ENCODE measurements at places on chromosomes 16 and 17. TPM values are rescaled to one million over a fixed set of nuclear protein-coding genes. Genes with fewer than 3 reads are reported as not detected.

Gene KRTAP4-12
- polyA plus RNA-seq: not detected

Gene SMIM22
- polyA plus RNA-seq: not detected

Gene SSH2
- 6.4 TPM for polyA plus RNA-seq

Gene IGF2BP1
- 29.7 TPM for polyA plus RNA-seq

Gene TK2
- 21.0 TPM for polyA plus RNA-seq

Gene TBC1D3C
- polyA plus RNA-seq: 3.8 TPM

Gene CCL8
- polyA plus RNA-seq: not detected

Gene TTC19
- polyA plus RNA-seq: 4.4 TPM

Gene BAIAP3
- 5.7 TPM for polyA plus RNA-seq

Gene CRISPLD2
- polyA plus RNA-seq: 0.25 TPM

DNA sequence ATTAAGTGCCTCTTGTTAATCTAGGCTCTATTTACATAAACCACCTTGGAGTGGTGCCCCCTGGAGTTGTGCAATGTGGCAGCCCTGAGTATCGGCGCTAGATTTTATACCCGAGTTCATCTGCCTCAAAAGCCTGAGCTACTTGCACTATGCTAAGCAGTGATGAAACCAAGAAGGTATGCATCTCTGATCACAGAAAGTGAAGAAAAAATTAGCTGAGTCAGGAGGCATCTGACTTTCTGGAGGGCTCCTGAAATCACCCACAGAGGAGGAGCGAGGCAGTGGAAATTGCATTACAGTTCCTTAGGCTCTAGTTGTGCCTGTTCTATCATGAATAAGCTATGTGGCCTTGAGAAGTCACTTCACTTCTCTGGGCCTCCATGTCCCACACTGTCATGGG lies 80.3 kb upstream of the PSMD7 start:
- no peaks in the 10 kb centered on the region for H3K36me3 ChIP-seq
- no peak for DNase-seq
- no peaks in the 10 kb centered on the region for H3K4me1 ChIP-seq
- H3K27me3 ChIP-seq: peaks cover 20% of the 10 kb centered on the region

GRCh38 chr16:49467540-49468372 lies 94.2 kb downstream of the C16orf78 start:
- no peaks in the 10 kb centered on the region for H3K27me3 ChIP-seq
- H3K27ac ChIP-seq: no peak overlapping the region
- H3K36me3 ChIP-seq: no peaks in the 10 kb centered on the region
- no peak overlapping the region for H3K4me3 ChIP-seq

DNA sequence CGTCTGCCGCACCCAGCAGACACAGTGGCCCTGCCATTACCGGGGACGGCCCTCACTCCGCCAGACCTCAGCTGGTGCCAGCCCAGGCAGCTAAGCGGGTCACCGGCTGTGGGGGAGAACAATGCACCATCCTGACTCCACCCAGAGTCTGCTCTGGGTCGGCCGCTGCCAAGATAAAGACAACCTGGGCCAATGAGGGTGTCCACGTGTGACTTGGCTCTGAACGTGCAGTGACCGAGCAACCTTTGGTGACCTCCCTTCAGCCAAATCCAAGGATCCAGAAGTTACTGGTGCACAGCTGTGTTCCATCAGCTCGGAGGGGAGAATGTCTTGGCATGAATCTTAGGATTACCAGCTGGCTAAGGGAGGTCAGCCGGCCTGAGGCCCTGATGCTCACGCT lies 155.9 kb downstream of the NTN1 start:
- H3K27me3 ChIP-seq: peaks cover 22% of the 10 kb centered on the region
- no peaks in the 10 kb centered on the region for H3K36me3 ChIP-seq
- no peak overlapping the region for H3K4me3 ChIP-seq
- peaks cover under 1% of the 10 kb centered on the region for H3K4me1 ChIP-seq

- peaks cover 28% of the 10 kb centered on the region for H3K4me1 ChIP-seq
- no peak for DNase-seq
- no peak overlapping the region for H3K27ac ChIP-seq
Observed at GRCh38 chr17:17487998-17488397, 8.2 kb downstream of the RASD1 start.

- H3K27ac ChIP-seq: peak overlapping the region; percentile 98
- peaks cover 63% of the 10 kb centered on the region for H3K4me1 ChIP-seq
- H3K27me3 ChIP-seq: no peaks in the 10 kb centered on the region
- peak overlapping the region; percentile 85 for H3K4me3 ChIP-seq
- no peaks in the 10 kb centered on the region for H3K36me3 ChIP-seq
Observed at GRCh38 chr17:77282524-77283515, 142.1 kb downstream of the SEC14L1 start.

- no peak overlapping the region for H3K4me3 ChIP-seq
- H3K4me1 ChIP-seq: no peaks in the 10 kb centered on the region
- DNase-seq: no peak
- no peak overlapping the region for H3K27ac ChIP-seq
- H3K36me3 ChIP-seq: no peaks in the 10 kb centered on the region
- peaks cover 3% of the 10 kb centered on the region for H3K27me3 ChIP-seq
Observed at GRCh38 chr16:22787466-22788192, 26.3 kb upstream of the HS3ST2 start.

DNA sequence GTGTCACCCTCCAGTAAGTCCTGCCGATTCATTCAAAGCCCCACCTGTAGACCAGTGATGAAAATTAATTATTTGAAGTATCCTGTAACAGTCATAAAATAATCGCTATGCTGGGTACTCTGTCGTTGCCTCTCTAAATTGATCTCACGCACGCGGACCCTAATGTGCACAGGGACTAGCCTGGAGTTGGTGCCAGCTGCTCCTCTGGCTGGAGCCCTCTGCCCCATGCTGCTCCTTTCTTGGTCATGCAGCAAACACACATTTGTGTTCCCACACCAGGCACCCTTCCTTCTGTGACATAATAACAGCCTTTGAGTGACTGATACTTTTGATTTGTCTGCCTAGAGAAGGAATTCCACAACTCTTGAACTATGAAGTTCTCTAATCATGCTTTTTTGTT lies 16.0 kb downstream of the RAB11FIP3 start:
- H3K4me3 ChIP-seq: no peak overlapping the region
- H3K36me3 ChIP-seq: peaks cover 29% of the 10 kb centered on the region
- no peaks in the 10 kb centered on the region for H3K4me1 ChIP-seq
- no peak for DNase-seq
- H3K27me3 ChIP-seq: no peaks in the 10 kb centered on the region

GRCh38 chr17:47776330-47777197 lies 43.5 kb downstream of the TBX21 start:
- H3K27ac ChIP-seq: no peak overlapping the region
- peak; percentile 47 for DNase-seq
- no peaks in the 10 kb centered on the region for H3K36me3 ChIP-seq

GRCh38 chr16:68722119-68723024 lies 14.7 kb upstream of the CDH1 start:
- H3K27me3 ChIP-seq: no peaks in the 10 kb centered on the region
- H3K36me3 ChIP-seq: no peaks in the 10 kb centered on the region
- no peak for DNase-seq
- H3K4me3 ChIP-seq: no peak overlapping the region
- no peak overlapping the region for H3K27ac ChIP-seq

- no peaks in the 10 kb centered on the region for H3K36me3 ChIP-seq
- peaks cover 59% of the 10 kb centered on the region for H3K4me1 ChIP-seq
- no peak overlapping the region for H3K27ac ChIP-seq
- DNase-seq: peak; percentile 82
- no peaks in the 10 kb centered on the region for H3K27me3 ChIP-seq
Observed at GRCh38 chr16:55506083-55506482, 2.8 kb upstream of the LPCAT2 start.

DNA sequence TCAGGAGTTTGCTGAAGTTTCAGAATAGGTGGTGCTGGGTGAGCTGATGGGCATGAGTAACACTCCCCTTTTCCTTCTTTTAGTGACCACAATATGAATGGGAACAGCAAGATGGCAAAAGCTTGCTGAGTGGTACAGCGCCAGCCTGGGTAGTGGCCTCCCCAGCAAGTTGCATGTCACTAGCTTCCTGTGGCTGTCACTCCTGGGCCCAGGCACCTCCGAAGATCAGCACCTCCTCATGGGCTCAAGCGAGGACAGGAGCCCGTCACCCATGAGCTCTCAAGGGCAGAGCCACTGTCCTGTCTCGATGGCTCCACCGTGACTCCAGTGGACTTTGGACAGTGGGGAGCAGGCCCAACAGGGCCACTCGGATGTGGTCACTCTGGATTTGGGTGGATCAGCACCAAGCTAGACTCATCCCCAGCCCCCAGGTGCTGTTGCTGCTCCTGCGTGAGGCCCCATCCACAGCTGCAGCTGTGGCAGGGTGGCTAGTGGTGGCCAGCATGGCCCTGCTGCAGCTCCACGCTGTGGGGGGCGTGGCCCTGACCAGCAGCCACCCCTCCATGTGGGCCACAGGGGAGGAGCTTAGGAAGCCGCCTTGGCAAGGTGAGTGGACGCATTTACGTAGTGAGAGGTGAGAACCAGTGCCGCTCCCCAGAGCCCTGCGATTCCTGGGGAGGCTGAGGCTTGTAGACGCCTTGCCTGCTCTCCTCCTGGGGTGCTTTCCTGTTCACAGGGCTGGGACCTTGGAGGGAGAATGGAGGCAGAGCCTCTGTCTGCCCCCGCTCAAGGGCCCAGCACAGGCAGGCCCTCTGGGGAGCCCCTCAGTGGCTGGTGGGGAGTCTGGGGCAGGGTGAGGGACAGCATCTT lies 13.6 kb upstream of the DNASE1 start:
- peak overlapping the region; percentile 68 for H3K27ac ChIP-seq
- H3K36me3 ChIP-seq: peaks cover 1% of the 10 kb centered on the region
- no peaks in the 10 kb centered on the region for H3K27me3 ChIP-seq
- no peak overlapping the region for H3K4me3 ChIP-seq
- DNase-seq: no peak

- H3K27ac ChIP-seq: no peak within 1 kb of the TSS
- DNase-seq: no peak
- H3K36me3 ChIP-seq: no peaks in the 10 kb centered on the region
- peak within 1 kb of the TSS; percentile 53 for H3K4me3 ChIP-seq
Observed at GRCh38 chr17:7294614-7295153, at the start of gene YBX2. TSS of gene YBX2 (minus strand) at chr17:7294639. CDS start at chr17:7294500, 139 bp downstream.

DNA sequence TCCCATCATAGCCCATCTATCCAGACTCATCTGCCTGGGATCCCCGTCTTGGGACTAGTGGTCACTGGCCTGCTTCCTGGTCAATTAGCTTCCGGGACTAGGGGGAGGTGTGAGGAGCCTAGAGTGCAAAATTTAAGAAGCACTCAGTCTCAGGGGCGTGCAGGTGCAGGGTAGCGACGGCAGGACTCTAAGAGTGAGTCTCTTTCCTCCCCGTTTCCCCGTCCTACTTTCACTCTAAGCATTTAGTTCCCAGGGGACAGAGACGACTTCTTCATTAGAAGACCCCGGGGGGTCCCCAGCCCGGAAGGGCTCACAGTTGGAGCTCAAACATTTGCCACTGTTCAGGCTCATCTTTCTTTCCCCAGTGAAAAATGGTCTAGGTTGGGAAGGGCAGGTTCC lies 677 bp upstream of the ZNHIT3 start:
- H3K36me3 ChIP-seq: no peaks in the 10 kb centered on the region
- DNase-seq: no peak
- peak overlapping the region; percentile 95 for H3K4me3 ChIP-seq
- H3K4me1 ChIP-seq: peaks cover 41% of the 10 kb centered on the region
- no peaks in the 10 kb centered on the region for H3K27me3 ChIP-seq

- H3K27me3 ChIP-seq: peaks cover 3% of the 10 kb centered on the region
- peak; percentile 28 for DNase-seq
- no peak overlapping the region for H3K27ac ChIP-seq
Observed at GRCh38 chr16:70576431-70577255, 53.0 kb downstream of the SF3B3 start.

DNA sequence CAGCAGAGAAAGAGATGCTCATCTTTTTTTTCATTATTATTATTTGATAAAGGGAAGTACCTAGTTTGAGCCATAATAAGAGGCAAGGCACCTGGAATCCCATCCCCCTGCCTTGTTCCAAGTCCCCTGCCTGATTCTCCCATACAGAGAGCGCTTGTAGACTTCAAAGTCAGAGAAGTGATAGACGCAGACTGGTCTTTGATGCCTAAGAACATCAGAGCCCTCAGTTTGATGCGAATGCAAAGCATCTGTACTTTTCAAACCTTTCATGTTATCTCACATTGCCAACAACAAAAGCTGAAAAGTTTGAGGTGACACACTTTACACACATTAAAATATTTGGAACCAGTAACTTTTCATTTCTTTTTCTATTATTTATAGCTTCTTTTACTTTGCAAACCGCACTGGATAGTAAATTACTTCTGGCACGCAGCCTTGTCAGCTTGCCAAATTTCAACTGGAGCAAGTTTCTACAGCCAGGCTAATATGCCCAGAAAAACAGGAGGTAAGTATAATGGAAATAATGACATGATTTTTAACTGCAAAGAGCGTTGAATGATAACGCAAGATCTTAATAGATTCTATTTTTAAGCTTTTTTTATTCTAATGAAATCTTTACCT lies 5.9 kb upstream of the UTP6 start:
- no peak overlapping the region for H3K27ac ChIP-seq
- no peak for DNase-seq
- 0 out of 2 replicates have a peak, but pooled peaks cover 2% of the 10 kb centered on the region for H3K4me1 ChIP-seq
- H3K36me3 ChIP-seq: no peaks in the 10 kb centered on the region
- H3K4me3 ChIP-seq: no peak overlapping the region
- no peaks in the 10 kb centered on the region for H3K27me3 ChIP-seq

GRCh38 chr16:53822936-53823529 lies 119.1 kb downstream of the FTO start:
- H3K4me3 ChIP-seq: no peak overlapping the region
- H3K27me3 ChIP-seq: no peaks in the 10 kb centered on the region
- H3K27ac ChIP-seq: no peak overlapping the region
- H3K36me3 ChIP-seq: no peaks in the 10 kb centered on the region
- no peaks in the 10 kb centered on the region for H3K4me1 ChIP-seq
- DNase-seq: no peak

- H3K27ac ChIP-seq: peak overlapping the region; percentile 91
- DNase-seq: no peak
- no peaks in the 10 kb centered on the region for H3K27me3 ChIP-seq
- no peaks in the 10 kb centered on the region for H3K36me3 ChIP-seq
Observed at GRCh38 chr17:8154608-8155155, 2.5 kb upstream of the PER1 start.

DNA sequence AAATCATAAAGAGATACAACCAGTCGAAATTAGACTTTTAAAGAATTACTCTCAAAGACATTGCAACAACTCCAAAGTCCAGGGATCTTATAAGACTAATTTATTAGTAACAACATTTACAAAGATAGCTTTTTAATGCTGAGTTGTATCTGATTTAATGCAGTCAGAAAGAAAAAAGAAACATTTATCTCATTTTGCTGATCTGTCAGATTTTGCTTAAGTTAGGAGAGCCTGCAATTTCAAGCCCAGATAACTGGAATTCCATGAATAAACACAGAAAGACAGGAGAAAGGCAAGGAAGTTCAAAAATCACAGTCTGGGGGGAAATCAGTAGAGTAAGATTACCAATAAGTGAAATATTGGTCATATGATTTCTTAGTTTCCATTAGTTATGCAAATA lies 22.9 kb downstream of the SLFN11 start:
- no peak overlapping the region for H3K4me3 ChIP-seq
- peaks cover 16% of the 10 kb centered on the region for H3K4me1 ChIP-seq
- H3K27me3 ChIP-seq: peaks cover 23% of the 10 kb centered on the region
- H3K36me3 ChIP-seq: no peaks in the 10 kb centered on the region
- no peak overlapping the region for H3K27ac ChIP-seq
- no peak for DNase-seq
